ENCODE measurements at places on chromosomes 6 and 20. TPM values are rescaled to one million over a fixed set of nuclear protein-coding genes. Genes with fewer than 3 reads are reported as not detected.
A peak's percentile ranks its signal among the peaks of the same experiment; 100 is the strongest.

DNA sequence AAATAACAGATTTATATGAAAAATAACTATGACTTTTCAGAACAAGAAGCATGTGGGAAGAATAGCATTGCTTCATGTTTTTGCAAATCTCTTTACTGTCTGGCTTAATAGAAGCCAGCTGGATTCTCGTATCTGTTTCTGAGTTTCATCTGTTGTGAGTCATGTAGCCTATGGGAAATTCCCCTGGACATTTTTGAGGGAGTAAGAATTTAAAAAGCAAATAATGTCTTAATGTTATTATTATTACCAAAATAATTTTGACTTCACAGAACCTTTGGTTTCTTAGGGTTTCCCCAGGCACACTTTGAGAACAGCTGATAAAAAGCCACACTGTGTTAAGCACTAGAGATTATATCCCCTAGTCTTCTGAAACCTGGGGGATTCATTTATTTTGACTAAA lies 75.8 kb downstream of the SYCP2L start:
- DNase-seq = no peak

DNA sequence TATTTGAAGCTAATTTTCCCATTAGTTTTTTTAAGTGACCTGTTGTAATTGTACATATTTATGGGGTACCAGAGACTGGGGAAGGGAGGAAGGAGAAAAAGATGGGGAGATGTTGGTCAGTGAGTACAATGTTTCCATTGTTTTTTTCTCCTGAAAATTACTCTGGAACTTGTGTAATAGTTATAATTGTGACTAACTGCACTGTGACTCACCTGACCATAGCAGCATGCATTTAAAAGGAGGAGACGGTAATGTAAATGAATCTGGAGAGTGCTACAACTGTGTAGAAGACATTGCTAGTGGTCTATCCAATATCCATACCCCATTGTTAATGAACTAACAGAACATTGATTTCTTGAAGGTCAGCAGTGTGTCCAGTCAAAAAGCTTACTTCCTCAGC lies 133.4 kb downstream of the RFPL4B start:
- DNase-seq = no peak

GRCh38 chr6:17207281-17207680 lies 73.9 kb upstream of the RBM24 start:
- no peak for DNase-seq

- peak; percentile 86 for DNase-seq
These were observed 19.6 kb downstream of the RRBP1 start for GRCh38 chr20:17662333-17663039.

DNA sequence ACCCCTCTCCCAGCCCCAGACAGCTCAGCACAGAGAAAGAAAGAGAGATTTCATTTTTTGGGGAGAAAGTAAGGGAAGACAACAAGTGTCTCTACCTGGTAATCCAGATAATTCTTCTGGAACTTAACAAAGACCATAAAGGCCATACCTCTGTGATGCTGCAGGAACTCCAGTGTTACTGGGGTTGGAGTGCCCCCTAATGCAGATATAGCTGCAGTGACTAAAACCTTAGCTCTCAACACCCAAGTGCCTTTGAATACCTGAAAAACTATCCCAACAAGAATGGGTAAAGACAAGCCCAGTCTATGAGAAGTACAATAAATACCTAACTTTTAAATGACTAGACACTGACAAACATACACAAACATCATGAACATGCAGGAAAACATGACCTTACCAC lies 365.3 kb upstream of the PTCHD4 start:
- DNase-seq = no peak

GRCh38 chr20:25499031-25499430 lies 86.3 kb downstream of the NINL start:
- DNase-seq = no peak

DNA sequence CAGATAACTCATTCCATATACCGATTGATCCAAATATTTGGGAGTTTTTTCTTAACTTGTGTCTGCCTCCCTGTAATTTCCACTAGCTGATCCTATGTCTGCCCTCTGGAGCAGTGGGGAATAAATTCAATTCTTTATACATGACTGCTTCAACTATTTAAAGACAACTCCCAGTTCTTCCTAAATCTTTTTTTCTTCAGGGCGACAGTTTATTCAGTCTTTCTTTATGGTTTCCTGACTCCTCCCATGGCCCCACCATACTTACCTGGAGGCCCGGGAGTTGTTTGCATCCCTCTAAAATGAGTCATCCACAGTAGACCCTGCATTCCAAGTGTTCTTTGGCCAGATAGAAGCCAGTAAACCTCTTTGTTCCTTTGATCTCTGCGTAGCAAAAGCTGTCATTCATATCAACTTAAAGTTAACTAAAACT lies 73.6 kb downstream of the LCA5 start:
- DNase-seq = no peak

GRCh38 chr6:113414511-113414910 lies 442.6 kb upstream of the MARCKS start:
- no peak for DNase-seq

- no peak for DNase-seq
These were observed 71.2 kb upstream of the PLCB4 start for GRCh38 chr20:8997701-8998117.

GRCh38 chr6:126983779-126984178 lies 134.7 kb upstream of the RSPO3 start:
- DNase-seq = no peak

GRCh38 chr20:62980970-62981369 lies 25.8 kb downstream of the BHLHE23 start:
- no peak for DNase-seq

GRCh38 chr6:45479834-45480751 lies 102.4 kb upstream of the SUPT3H start:
- no peak for DNase-seq

DNA sequence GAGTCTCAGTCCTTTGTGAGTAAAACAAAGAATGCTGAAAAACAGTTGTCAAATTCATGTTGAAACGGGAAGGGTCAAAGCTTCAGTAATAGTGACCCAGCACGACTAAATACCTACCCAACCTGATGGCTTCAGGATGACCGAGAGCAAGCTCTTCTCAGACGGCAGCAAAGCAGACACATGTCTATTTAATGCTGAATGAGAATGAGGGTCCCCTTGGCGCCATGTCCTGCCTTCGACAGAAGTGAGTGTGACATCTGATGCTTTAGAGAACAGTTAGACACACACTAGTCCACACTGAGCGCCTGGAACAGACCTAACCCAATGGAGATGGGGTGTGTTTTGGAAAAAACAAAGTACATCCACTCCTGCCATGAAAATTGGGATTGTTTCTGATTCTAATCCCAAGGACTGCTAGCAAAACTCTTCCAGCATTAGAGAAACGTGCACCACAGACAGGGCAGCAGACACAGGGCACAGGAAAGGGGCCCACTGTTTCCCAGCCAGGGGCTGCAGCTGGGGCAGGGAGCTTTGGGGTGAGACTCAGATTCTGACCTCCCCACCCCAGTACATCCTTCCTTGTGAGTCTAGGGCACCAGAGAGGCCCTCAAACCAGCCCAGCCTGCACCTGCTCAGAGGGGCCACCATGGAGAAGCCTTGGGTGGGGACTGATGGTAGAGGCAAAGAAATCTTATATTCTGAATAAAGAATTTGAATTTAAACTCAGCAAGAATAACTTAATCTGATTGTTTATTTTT lies 76.5 kb downstream of the C6orf118 start:
- DNase-seq = no peak

DNA sequence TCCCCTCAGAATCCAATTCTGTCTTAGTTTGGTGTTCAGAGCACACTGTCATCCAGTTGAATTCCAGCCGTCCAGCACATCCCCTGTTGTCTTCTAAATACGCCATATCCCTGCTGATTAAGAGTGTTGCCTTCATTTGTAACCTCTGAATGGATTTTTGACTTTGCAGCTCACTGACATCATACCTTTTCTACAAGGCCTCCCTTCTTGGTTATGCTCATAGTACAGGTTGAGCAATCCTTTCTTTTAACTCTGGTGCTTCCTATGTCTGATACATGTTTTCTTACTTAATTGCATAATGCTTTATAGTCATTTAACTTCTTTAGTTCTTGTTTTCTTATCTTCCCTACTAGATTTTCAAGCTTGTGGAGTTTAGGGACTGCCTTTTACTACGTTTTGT lies 36.4 kb downstream of the XRN2 start:
- no peak for DNase-seq

- no peak for DNase-seq
These were observed 121.5 kb upstream of the RIPOR2 start for GRCh38 chr6:25057111-25057905.

DNA sequence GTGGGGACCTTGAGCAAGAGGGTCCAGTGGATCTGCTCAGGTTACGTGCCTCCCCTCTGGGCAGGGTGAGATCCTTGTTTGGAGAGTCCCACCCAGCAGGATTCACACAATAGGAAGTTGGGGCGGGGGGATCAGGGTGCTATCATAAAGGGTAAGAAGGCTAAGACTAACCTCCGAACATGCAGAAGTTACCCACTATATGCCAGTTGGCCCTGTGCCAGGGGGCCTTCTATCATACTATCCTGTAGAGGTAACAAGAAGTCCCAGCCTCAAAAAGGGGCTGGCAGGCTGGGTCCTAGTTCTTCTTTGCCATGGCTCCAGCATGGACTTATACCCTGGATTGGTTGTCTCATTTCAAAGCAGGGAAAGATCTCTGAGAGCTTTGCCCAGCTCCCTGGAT lies 94.1 kb downstream of the CDH26 start:
- no peak for DNase-seq

Gene RCAN2
- total RNA-seq = 6.7 TPM

Gene HLA-DRB1
- total RNA-seq = 133 TPM

Gene SUMO4
- 1.2 TPM for total RNA-seq

Gene RSPH9
- total RNA-seq = not detected

Gene CYP24A1
- total RNA-seq = not detected

Gene PBX2
- 51.5 TPM for total RNA-seq

Gene MYB
- 0.16 TPM for total RNA-seq

Gene BHLHE23
- total RNA-seq = not detected

Measured in mesenteric fat pad (tissue), 1 donor.